ENCODE measurements at places on chromosomes 5 and 9. TPM values are rescaled to one million over a fixed set of nuclear protein-coding genes. Genes with fewer than 3 reads are reported as not detected.

GRIN3A gene
- not detected for total RNA-seq

SLC34A3 gene
- total RNA-seq, result not detected

F2RL2 gene
- 3.7 TPM for total RNA-seq

BTNL9 gene
- not detected for total RNA-seq

ACTBL2 gene
- total RNA-seq, result 0.11 TPM

SERF1A gene
- 5.9 TPM for total RNA-seq

NOXA1 gene
- total RNA-seq, result 1.00 TPM

GOLPH3 gene
- 105 TPM for total RNA-seq

TAF11L11 gene
- total RNA-seq, result not detected

FOXD4 gene
- not detected for total RNA-seq

TSSK1B gene
- total RNA-seq, result 0.11 TPM

MYORG gene
- total RNA-seq, result 1.2 TPM

TMED9 gene
- total RNA-seq, result 238 TPM

SREK1 gene
- 101 TPM for total RNA-seq

MARCOL gene
- not detected for total RNA-seq

CKMT2 gene
- 25.2 TPM for total RNA-seq

PCDHA1 gene
- total RNA-seq, result under 0.01 TPM

OTULINL gene
- total RNA-seq, result 3.4 TPM

INSL4 gene
- not detected for total RNA-seq

Data from uterine smooth muscle cell (primary cell).